ENCODE measurements at places on chromosomes 6 and 20. TPM values are rescaled to one million over a fixed set of nuclear protein-coding genes. Genes with fewer than 3 reads are reported as not detected.

- H3K27ac ChIP-seq = no peak overlapping the region
- peaks cover 10% of the 10 kb centered on the region for H3K27me3 ChIP-seq
- H3K4me3 ChIP-seq = no peak overlapping the region
- H3K4me1 ChIP-seq = no peaks in the 10 kb centered on the region
- H3K36me3 ChIP-seq = no peaks in the 10 kb centered on the region
- DNase-seq = no peak
These were observed 36.3 kb upstream of the CMTR1 start for GRCh38 chr6:37396571-37397180.

GRCh38 chr6:161445021-161445799 is 171.3 kb upstream of the AGPAT4 start:
- no peak overlapping the region for H3K27ac ChIP-seq
- no peaks in the 10 kb centered on the region for H3K36me3 ChIP-seq
- no peaks in the 10 kb centered on the region for H3K4me1 ChIP-seq
- DNase-seq = no peak
- H3K27me3 ChIP-seq = peaks cover 3% of the 10 kb centered on the region

DNA sequence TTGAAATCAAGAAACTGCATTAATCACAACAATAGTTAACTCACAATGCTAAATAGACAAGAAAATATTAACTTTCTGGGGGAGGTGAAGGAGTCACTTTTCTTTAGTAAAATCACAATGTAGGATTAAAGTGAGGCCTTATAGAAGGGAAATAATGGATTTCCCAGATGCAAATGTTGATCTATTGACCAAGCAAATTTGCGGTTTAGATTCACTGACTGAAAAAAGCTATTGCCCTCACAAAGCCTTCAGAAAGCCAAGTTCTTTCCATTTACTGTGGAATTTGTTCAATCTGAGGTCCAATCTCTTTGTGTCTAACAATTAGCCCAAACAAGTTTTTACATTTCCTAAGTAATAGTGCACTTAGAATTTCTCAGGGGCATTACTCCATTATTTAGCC is 95.1 kb upstream of the PTCHD4 start:
- H3K4me1 ChIP-seq = no peaks in the 10 kb centered on the region
- H3K36me3 ChIP-seq = no peaks in the 10 kb centered on the region
- H3K27ac ChIP-seq = no peak overlapping the region
- no peak for DNase-seq
- no peak overlapping the region for H3K4me3 ChIP-seq

- no peak for DNase-seq
- no peaks in the 10 kb centered on the region for H3K36me3 ChIP-seq
- no peaks in the 10 kb centered on the region for H3K27me3 ChIP-seq
- peaks cover 75% of the 10 kb centered on the region for H3K4me1 ChIP-seq
- H3K27ac ChIP-seq = peak overlapping the region; percentile 31
These were observed 4.5 kb upstream of the SYS1 start for GRCh38 chr20:45358282-45359068.

DNA sequence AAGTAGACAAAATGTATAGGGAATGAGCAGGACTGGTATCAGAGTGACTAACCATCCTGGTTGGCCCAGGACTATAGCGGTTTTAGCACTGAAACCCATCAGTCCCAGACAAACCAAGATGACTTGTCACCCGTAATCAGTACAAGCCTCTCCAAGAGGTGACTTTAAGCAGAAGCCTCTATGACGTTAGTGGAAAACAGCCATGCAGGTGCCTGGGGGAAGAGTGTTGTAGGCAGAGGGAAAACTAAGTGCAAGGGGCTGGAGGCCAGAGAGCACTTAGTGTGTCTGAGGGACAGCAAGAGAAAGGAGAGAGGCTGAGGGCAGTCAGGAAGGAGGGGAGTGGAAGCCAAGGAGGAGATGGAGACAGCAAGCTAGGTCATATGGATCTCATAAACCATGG is 2.1 kb downstream of the SGK2 start:
- no peaks in the 10 kb centered on the region for H3K36me3 ChIP-seq
- H3K4me3 ChIP-seq = no peak overlapping the region
- H3K27me3 ChIP-seq = no peaks in the 10 kb centered on the region
- no peak for DNase-seq

DNA sequence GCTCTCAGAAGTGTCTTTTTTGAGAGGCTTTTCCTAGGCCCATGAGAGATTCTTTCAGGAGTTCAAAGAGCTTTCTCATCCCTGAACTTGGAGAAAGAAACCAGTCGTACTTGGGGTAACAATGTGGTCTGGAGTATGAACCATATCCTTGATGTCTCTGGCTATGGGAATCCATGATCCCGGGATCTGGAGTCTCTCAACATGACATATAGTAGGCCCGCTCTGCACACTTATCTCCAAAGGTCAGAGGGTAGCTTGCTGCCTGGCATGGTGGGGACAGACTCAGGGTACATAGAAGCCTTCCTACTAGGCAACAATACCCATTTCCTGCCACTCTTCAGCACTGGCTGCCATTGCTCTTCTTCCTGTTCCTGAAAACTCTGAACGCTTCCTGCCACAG is 42.2 kb upstream of the NFATC2 start:
- H3K27me3 ChIP-seq = peaks cover 5% of the 10 kb centered on the region
- no peak overlapping the region for H3K4me3 ChIP-seq
- DNase-seq = no peak
- H3K27ac ChIP-seq = no peak overlapping the region
- H3K36me3 ChIP-seq = no peaks in the 10 kb centered on the region

DNA sequence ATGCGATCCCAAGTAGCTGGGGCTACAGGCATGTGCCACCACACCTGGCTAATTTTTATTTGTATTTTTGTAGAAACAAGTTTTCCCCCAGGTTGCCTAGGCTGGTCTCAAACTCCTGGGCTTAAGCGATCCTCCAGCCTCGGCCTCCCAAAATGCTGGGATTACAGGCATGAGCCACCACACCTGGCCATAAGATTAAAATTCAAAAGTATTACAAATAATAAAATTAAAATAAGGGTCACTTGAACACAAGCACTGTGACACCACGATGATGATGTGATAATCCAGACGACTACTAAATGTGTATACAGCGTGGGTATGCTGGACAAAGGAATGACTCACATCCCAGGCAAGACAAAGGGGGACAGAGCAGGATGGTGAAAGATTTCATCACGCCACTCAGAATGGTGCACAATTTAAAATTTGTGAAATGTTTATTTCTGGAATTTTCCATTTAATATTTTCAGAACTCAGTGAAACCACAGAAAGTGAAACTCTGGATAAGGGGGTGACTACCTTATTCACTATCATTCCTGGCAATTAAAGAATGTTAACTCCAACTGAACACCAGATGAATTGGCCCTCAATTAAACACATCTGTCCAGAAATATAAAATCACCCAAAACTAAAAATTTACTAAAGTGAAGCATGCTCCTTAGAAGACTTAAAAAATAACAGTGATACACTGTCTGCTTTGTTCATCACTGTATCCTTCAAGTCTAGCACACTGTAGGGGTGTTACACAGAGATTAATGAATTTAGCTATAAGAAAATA is 13.1 kb downstream of the B4GALT5 start:
- peaks cover 65% of the 10 kb centered on the region for H3K4me1 ChIP-seq
- H3K36me3 ChIP-seq = peaks cover 5% of the 10 kb centered on the region
- H3K27me3 ChIP-seq = no peaks in the 10 kb centered on the region
- no peak overlapping the region for H3K27ac ChIP-seq
- H3K4me3 ChIP-seq = no peak overlapping the region

GRCh38 chr20:23106271-23106851 is 20.2 kb upstream of the CD93 start:
- peaks cover 7% of the 10 kb centered on the region for H3K27me3 ChIP-seq
- no peak overlapping the region for H3K27ac ChIP-seq
- DNase-seq = no peak
- H3K4me1 ChIP-seq = no peaks in the 10 kb centered on the region
- H3K36me3 ChIP-seq = no peaks in the 10 kb centered on the region

DNA sequence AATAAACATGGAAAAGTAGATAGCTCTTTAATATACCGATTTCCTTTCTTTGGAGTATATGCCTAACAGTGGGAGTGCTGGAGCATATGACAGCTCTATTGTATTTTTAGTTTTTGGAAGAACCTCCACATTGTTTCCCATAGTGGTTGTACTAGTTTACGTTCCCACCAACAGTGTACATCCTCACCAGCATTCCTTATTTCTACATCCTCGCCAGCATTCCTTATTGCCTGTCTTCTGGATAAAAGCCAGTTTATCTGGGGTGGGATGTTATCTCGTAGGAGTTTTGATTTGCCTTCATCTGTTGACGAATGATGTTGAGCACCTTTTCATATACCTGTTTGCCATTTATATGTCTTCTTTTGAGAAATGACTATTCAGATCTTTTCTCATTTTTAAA is 2.6 kb downstream of the MICA start:
- peak overlapping the region; percentile 53 for H3K4me3 ChIP-seq
- H3K27me3 ChIP-seq = no peaks in the 10 kb centered on the region
- no peaks in the 10 kb centered on the region for H3K36me3 ChIP-seq
- no peak for DNase-seq
- peaks cover 46% of the 10 kb centered on the region for H3K4me1 ChIP-seq
- H3K27ac ChIP-seq = no peak overlapping the region

GRCh38 chr6:79466207-79466834 is 70.9 kb downstream of the LCA5 start:
- no peaks in the 10 kb centered on the region for H3K4me1 ChIP-seq
- H3K4me3 ChIP-seq = no peak overlapping the region
- H3K36me3 ChIP-seq = no peaks in the 10 kb centered on the region
- no peak for DNase-seq

DNA sequence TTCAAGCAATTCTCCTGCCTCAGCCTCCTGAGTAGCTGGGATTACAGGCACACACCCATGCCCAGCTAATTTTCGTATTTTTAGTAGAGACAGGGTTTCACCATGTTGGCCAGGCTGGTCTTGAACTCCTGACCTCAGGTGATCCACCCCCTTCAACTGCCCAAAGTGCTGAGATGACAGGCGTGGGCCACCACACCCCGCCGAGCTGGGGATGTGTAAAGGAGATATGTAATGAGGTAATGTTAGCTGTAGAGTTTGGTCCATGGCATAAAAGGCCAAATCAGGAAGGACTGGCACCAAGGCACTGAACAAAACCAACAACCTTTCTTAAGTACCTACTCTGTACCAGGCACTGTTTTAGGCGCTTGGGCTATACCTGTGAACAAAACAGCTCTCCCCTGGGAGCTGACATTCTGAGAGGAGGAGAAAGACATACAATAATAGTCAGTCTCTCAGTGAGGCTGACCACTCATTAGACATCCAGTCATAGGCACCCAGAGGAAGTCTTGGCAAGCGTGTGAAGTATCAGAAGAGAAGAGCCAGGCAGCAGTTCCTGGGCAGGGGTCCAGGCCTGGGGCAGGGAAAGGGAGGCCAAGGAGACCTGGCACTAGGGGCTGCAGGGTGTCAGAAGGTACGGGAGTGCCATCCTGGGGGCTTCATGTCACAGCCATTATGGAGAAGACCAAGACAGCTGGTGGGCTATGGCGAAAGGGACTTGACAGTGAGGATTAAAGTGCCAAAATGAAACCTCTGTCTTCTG is 164.8 kb upstream of the DTNBP1 start:
- DNase-seq = no peak
- no peak overlapping the region for H3K27ac ChIP-seq
- H3K4me3 ChIP-seq = no peak overlapping the region
- peaks cover 10% of the 10 kb centered on the region for H3K27me3 ChIP-seq
- no peaks in the 10 kb centered on the region for H3K36me3 ChIP-seq

- H3K4me3 ChIP-seq = no peak overlapping the region
- no peak for DNase-seq
- H3K27ac ChIP-seq = no peak overlapping the region
These were observed 333.2 kb downstream of the SAMD5 start for GRCh38 chr6:147841547-147842148.

- H3K4me3 ChIP-seq = peak overlapping the region; percentile 93
- peaks cover 42% of the 10 kb centered on the region for H3K36me3 ChIP-seq
- H3K27ac ChIP-seq = peak overlapping the region; percentile 91
- no peaks in the 10 kb centered on the region for H3K27me3 ChIP-seq
These were observed 916 bp downstream of the TRIM27 start for GRCh38 chr6:28922821-28923317.

DNA sequence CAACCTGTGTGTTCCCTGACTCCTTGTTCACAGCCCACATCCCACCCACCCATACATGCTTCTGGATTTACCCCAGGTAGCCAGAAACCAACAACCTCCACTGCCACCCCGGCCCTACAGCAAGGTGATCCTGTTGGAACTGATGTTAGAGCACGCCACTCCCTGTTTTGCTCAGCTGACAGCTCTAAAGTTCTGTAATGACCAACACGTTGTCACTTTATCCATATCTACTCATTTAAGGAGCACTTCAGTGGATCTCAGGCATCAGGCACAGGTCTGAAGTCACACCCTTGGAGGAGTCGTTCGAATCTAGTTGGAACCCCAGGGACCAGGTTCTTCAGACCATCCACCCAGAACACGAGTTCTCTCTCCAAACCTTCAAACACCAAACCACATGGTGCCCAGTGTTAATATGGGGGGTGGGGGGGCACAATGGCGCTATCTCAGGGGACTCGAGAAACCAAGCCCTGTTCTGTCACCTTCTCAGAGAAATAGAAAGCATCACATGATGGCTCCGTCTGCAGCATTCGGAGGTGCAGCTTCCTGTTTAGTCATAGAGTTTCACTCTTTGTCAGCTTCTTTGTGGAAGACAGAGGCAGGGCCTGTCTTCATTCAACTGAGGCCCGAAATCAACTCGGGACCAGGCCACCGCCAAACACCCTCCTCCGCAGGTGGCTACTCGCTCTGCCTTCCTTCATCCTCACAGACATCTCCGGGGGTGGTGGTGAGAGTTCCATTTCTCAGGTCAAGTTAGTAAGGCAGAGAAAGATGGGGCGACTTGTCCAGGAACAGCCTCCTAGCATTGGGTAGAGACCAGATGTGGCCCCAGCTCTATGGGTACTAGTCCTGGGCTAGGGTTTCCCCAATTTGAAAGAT is 142.2 kb downstream of the NFATC2 start:
- peak overlapping the region; percentile 79 for H3K4me3 ChIP-seq
- no peaks in the 10 kb centered on the region for H3K27me3 ChIP-seq
- peak; percentile 76 for DNase-seq
- peaks cover 83% of the 10 kb centered on the region for H3K4me1 ChIP-seq
- peaks cover 63% of the 10 kb centered on the region for H3K36me3 ChIP-seq

DNA sequence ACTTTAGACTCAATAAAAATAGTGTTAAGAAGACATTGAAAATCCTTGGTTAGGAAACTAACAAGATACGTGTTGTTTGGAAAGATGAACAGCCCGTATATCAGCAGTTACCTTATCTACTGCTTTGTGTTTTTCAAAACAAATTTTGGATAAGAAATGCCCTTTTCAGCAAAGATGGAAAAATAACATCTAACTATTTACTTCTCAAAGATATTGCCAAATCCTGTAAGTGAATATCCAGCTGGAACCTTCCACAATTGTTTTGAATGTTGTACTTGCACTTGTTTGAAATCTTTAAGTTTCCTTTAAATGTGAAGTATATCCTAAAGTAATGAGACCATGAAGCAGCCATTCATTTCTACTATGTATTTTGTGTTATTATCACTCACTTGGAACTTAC is 14.6 kb downstream of the TAGAP start:
- peaks cover 4% of the 10 kb centered on the region for H3K4me1 ChIP-seq
- no peak overlapping the region for H3K27ac ChIP-seq
- no peak for DNase-seq
- peaks cover 2% of the 10 kb centered on the region for H3K27me3 ChIP-seq
- peaks cover 15% of the 10 kb centered on the region for H3K36me3 ChIP-seq

FAXC gene
- not detected for total RNA-seq

BMP7 gene
- 0.12 TPM for total RNA-seq

SIRPA gene
- total RNA-seq = not detected

RPS18 gene
- 2,946 TPM for total RNA-seq

ALDH5A1 gene
- 11.9 TPM for total RNA-seq

HTR1B gene
- total RNA-seq = not detected

IYD gene
- not detected for total RNA-seq

BTN1A1 gene
- not detected for total RNA-seq

FAM209A gene
- 1.5 TPM for total RNA-seq

AVP gene
- total RNA-seq = not detected

CALHM6 gene
- 29.2 TPM for total RNA-seq

HSPA12B gene
- total RNA-seq = not detected
